ENCODE measurements at places on chromosomes 4 and X.
A peak's percentile ranks its signal among the peaks of the same experiment; 100 is the strongest.

DNA sequence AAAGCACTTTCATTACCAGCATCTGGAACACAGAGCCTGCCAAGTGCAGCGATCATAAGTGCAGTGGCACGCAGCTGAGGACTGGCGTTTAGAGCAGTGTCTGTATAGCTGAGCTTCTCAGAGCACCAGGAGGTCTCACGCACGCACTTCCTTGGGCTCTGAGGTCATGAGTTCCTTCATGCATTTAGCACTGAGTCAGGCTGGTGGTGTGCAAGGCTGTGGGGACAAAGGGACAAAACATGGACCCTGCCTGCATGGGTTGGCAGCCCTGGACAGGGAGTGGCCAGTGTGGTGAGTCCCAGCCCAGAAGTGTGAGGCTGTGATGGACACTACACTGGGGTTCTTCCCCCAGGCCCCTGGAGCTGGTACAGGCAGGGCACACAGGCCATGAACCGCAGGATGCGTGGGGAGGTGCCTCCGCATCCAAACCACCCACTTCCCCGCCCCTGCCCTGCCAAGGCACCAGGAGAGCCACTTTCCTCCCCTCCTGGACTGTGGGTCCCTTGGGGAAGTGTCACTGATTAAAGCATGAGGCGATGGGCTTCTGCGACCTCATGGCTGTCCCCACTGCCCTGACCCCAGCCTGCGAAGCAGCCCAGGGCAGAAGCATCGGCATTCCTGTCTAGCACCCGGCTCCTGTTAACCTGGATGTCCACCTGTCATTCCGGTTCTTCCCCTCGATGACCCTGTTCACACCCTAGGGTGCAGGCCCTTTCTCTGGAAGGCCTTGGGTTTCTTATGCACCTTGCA is 37.2 kb upstream of the GPR78 start:
- DNase-seq, result no peak

GRCh38 chr4:48570646-48571220 is 80.7 kb downstream of the ZAR1 start:
- no peak for DNase-seq

GRCh38 chr4:147928400-147928799 is 196.5 kb downstream of the ARHGAP10 start:
- no peak for DNase-seq

GRCh38 chr4:10983268-10983667 is 298.7 kb upstream of the CLNK start:
- DNase-seq, result no peak

DNA sequence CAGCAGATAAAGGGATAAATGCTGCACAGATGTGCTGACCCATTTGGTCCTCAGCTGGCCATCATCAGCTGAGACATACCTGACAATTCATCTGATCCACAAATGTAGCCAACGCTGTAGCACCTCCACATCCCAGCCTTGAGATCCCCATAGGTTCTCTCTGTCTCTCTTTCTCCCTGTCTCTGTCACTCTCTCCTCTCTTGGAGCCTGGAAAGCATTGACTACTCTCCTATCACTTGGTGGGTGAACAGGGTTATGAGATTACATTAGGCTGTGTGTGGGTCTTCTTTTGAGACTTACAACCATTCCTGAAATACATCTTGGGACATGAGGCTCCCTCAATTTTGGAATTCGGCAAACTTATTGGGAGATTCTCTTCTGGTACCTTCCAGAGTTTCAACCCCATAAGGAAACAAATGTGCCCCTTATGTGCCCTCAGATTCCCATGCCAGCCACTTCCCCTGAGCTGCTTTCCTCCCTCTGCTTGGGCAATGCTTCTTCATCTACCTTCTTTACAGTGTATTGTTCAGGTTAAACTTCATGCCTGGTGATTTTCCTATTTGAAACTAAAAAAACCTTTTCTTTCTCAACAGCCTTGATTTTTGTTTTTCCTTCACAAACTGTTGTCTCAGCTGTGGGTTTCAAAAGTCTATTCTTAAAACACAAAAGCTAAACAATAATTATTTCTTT is 29.1 kb upstream of the FGF2 start:
- DNase-seq, result no peak

DNA sequence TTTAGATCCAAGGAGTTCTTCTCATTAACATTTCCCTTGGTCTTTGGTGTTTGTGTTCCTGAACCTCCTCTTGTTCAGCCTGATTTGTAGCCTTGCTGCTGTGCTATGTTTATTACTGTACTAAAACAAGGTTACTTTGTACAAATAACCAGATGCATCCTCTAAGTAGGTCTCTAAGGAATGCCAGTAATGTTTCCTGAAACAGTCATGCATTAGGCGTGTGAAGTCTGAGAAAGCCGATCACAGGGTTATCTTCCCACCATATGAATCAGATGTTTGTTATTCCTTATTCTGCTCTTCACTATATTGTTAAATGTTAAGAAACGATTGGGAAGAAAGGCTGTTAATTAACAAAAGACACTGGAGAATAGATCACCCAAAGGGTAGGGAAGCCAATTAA is 66.9 kb downstream of the GALNTL6 start:
- no peak for DNase-seq

- peak; percentile 56 for DNase-seq
These were observed 101.9 kb downstream of the SORCS2 start for GRCh38 chr4:7294176-7294756.

DNA sequence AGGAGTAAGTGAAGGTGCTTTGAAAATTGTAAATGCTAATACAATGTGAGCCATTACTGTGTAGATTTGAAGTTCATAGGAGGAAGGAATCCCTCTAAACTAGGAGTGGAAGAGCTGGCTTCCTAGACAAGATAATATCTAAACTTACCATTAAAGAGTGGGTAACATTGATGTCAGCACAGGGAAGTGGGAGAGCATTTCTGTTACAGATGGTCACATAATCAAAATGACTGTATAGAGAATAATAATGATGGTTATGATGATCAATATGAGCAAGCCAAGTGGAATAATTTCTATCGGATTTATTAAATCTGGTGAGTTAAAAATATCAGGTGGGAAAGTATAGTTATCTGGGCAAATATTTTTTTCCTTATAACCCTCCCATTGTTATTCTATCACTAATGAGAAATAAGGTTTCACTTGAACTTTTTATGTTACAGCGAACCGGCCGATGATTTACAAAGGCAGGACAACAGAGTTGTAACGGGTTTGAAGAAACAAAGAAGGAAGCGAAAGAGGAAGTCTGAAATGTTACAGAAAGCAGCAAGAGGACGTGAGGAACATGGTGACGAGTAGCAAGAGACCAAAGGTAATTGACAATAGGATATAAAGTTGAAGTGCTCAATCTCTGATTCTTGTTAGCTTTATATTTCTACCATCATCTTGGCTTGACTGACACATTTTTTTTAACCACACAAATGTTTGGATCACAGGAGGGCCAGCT is 43.5 kb downstream of the FMR1NB start:
- DNase-seq, result peak; percentile 81

- no peak for DNase-seq
These were observed 339.0 kb upstream of the DDX53 start for GRCh38 chrX:22660756-22661155.

DNA sequence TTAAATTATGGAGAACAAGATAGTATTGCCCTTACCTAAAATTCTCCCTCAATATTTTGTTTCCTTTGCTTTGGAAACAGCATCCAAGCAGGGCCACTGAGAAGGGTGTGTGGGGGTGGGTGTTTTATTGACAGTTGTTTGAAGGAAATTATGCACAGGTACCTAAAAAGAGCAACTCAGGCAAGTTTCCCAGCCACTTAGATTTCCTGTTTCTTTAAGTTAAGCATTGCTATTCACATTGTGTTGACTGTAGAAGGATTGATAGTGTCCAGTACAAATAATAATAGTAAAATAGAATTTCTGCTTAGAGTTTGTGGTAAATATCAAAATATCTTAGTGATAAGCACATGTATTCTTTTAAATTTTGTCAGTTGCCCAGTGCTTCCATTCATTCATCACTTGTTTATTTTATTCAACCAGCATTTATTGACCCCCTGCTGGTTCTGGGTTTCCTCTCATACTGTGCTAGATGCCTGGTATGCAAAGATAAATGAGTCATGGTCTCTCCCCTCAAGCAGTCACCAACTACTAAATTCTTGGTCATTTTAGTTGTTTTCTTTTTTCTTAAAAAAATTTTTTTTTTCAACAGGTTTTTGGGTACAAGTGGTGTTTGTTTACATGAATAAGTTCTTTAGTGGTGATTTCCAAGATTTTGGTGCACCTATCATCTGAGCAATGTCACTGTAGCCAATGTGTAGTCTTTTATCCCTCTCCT is 50.0 kb downstream of the GALNT7 start:
- DNase-seq, result no peak

- DNase-seq, result no peak
These were observed 25.7 kb upstream of the CT47A1 start for GRCh38 chrX:121011254-121011653.

- no peak for DNase-seq
These were observed 72.4 kb upstream of the NEIL3 start for GRCh38 chr4:177237291-177237690.

GRCh38 chr4:83548151-83548905 is 12.4 kb downstream of the GPAT3 start:
- DNase-seq, result no peak

GRCh38 chr4:168531305-168531704 is 34.5 kb downstream of the PALLD start:
- DNase-seq, result no peak

- DNase-seq, result no peak
These were observed 27.8 kb upstream of the TMEM164 start for GRCh38 chrX:109974906-109975655.

DNA sequence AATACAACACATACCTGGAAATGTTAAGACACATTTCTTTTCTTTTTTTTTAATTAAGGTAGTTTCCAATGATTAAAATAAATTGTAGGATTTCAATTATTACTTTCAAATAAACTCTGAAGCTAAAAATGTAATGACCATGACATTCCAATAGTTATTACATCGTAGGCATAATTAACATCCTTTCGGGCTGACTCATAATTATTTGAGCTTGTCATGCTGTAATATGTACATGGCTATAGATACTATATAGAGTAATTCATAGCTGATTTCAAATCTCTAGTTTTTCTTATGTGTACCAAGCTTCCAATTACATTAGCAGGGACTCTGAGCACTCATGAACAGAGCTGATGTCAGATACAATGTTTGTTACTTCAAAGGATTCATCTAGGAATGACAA is 125.7 kb upstream of the GABRG1 start:
- DNase-seq, result no peak

DNA sequence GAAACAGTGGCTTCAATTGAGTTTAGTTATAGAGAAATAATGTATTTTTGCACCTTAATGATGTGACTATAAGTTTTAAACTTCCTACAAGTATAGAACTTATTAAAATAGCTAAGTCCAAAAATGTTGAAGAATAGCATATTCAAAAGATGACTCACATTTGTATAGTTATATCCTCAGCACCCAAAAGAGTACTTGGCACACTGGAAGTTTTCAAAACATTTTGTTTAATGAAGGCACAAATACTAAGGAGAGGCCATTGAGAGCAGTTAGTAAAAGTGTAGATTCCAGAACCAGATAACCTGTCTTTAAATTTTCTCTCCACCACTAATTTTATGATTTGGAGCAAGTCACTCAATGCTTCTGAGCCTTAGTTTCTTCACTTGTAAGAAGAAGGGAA is 226.9 kb upstream of the MID1 start:
- DNase-seq, result no peak

DNA sequence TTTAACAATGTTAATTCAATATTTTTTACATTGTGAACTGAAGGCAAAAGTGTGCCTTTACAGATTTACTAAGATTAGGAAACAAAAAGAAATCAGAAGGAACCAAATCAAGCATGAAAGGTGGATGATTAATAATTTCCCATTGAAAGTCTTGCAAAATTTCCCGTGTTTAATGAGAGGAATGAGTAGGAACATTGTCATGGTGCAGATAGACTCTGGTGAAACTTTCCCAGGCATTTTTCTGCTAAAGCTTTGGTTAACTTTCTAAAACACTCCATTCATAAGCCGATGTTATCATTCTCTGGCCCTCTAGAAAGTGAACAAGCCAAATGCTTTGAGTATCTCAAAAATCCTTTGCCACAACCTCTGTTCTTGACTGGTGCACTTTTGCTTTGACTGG is 1522.8 kb upstream of the PABPC4L start:
- no peak for DNase-seq

- no peak for DNase-seq
These were observed 80.6 kb downstream of the HMGB2 start for GRCh38 chr4:173253561-173253960.
